ENCODE measurements at places on chromosomes 2 and 18. TPM values are rescaled to one million over a fixed set of nuclear protein-coding genes. Genes with fewer than 3 reads are reported as not detected.

Gene RAB6D
- 0.07 TPM for total RNA-seq

Gene KLHL30
- not detected for total RNA-seq

Gene COLEC11
- total RNA-seq = 0.35 TPM

Gene CLIP4
- 35.5 TPM for total RNA-seq

Gene TUBA3E
- not detected for total RNA-seq

Gene CTAGE1
- total RNA-seq = not detected

Gene PARD3B
- total RNA-seq = 13.5 TPM

Gene CRYGC
- not detected for total RNA-seq

Gene UGT1A3
- not detected for total RNA-seq
